SK-MEL-5 (cell line): ENCODE measurements at places on chromosomes 6 and 20. TPM values are rescaled to one million over a fixed set of nuclear protein-coding genes. Genes with fewer than 3 reads are reported as not detected.
A peak's percentile ranks its signal among the peaks of the same experiment; 100 is the strongest.

Gene SNAI1
- 0.13 and 0.40 TPM in 2 replicates for total RNA-seq

Gene SYNDIG1
- total RNA-seq, result not detected in 2 replicates

DNA sequence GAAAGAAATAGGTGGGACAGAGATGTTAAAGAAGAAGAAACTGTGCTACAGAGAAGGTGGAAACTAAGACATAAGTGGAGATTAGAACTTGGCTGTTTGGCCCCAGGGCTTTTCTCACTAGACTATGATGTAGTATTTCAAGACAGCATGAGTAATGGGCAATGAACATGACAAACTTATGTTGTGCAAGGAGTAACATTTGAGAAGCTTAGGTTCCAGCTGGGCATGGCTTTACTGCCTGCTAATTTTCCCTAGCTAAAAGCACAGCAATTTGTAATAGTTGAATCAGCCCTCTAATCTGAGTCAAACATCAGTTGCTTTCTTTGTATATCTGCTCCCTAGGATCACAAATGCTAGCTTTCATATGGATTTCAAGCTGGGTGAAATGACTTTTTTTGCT is 294.3 kb upstream of the BMP2 start:
- no peak for DNase-seq

Gene LYRM4
- total RNA-seq, result 76.9 and 89.7 TPM in 2 replicates

GRCh38 chr6:4613795-4614194 is 162.4 kb upstream of the CDYL start:
- DNase-seq, result no peak

DNA sequence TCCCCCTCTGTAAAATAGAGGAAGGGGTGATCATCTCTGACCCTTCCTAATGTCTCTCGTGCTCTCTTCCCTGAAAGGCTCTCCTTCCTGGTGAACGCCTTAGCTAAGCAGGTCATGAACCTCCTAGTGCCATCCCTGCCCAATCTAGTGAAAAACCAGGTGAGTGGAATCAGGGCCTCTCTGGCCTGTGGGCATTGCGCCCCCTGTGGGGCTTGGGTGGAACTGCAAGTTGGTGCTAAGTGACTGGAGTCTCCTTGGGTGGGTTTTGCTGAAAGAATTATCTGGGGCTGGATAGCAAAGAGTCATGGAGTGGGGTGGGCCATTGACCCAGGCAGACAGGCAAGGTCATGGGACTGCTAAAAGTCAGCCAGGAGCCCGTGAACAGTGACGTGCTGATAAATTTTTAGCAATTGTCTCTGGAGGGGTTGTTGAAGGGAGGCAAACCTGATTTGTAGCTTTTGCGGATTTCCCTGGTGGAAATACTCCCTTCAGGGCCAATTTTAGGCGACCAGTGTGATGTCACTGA is 8.9 kb downstream of the BPIFB1 start:
- peak; percentile 78 for DNase-seq

Gene KCNK16
- total RNA-seq, result not detected in 2 replicates

Gene SLC25A27
- 2.1 and 6.5 TPM in 2 replicates for total RNA-seq

DNA sequence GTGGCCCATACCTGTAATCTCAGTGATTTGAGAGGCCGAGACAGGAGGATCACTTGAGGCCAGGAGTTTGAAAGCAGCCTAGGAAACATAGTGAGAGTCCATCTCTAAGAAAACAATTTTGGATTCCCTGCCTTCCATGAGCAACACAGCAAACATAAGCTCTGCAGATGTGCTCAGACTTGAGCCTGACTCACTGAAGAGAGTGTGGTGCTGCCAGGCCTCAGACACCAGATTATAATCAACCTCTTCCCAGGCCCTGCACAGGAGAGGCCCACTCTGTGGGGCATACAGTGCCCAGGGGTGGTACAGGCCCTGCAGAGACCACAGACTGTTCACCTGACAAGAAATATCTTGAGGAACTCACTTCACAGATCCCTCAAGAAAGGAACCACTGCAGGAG is 19.9 kb downstream of the HLA-DPB1 start:
- DNase-seq, result no peak

Gene MATN4
- 0.42 and 0.59 TPM in 2 replicates for total RNA-seq

DNA sequence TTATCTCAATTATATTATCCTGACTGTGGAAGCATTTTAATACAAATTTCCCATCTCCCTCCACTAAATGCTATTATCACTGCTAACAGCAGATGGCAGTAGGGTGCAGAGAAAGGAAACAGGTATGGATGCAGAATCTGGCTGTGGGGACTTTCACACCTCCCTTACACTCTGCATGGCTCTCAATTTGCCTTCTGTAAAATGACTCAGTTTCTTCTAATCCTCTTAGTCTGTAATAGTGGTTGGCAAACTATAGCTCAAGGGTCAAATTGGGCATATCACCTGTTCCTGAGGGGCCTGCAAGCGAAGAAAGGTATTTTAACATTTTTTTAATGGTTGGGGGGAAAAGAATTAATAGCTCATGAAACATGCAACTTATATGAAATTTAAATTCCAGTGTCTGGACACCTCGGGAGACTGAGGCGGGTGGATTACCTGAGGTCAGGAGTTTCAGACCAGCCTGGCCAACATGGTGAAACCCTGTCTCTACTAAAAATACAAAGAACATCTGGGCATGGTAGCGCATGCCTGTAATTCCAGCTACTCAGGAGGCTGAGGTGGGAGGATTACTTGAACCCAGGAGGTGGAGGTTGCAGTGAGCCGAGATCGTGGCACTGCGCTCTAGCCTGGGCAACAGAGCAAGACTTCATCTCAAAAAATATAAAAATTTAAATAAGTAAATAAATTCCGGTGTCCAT is 83.5 kb downstream of the ZMYND8 start:
- DNase-seq, result peak; percentile 84

- peak; percentile 1 for DNase-seq
Observed at GRCh38 chr6:62707156-62707555, 421.1 kb upstream of the KHDRBS2 start.

DNA sequence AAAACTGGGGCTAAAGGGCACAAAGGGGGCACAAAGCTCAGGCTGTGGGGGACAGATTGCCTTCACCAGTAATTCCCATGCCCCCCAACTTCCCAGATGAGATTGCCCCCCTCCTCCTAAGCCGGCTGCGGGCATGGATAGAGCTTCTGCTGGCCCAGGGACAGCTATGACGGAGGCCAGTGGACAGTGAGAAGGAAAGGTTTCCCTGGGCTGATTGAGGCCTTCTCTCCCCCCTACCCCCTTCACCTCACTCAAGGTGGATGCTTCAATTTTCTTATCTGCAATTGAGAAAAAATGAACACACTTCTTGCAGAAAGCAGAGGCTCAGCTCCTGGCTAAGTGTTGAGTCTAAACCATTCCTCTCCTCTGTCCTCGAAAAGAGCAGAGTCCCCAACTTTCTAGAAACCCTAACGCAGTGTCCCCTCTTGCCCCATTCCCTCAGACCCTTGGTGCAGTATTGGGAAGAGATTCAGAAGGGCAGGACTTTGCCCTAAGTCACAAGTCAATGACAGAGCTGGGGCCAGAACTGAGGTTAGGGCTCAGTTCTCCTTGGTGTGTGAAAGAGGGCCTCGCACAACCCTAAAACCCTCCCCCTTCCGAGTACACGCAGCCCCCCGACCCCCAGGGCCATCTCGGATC is 808 bp downstream of the SDC4 start:
- no peak for DNase-seq

Gene COX4I2
- total RNA-seq, result not detected in 2 replicates

DNA sequence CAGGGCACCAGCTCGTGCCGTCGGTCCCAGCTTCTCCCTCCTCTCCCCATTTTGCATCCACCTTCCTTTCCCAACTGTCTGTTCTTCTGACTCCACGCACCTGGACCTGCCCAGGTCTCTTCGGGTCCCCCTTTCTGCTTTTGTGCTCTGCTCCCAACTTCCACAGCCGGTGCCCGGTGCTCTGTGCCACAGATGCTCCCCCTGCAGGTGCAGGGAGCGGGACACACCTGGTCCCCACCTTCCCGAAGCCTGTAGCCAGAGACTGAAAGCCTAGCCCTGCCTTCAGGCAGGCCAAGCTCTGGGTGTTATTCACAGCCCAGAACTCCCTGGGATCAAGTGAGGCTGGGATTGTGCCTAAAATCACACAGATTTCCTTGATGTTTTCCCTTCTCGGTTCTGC is 24.6 kb upstream of the BMP7 start:
- DNase-seq, result no peak

DNA sequence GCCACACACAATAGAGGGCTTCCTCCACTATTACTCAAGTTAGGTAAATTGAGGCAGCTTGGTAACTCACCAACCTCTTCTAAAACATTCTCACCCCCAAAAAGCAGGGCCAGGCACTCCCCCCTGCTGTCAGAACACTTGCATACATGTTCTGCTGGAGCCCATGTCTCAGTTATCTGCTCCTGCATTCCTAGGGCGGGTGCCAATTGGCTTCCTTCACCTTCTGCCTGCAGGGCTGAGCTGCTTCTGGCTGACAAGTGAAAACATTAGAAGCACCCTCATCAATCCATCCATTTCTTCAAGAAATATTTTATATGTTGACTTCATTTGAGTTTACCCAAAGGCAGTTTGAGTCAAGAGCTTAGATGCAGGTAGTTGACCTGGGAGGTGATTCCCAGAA is 4.5 kb upstream of the ENTPD6 start:
- no peak for DNase-seq

Gene BAG2
- 7.2 and 7.7 TPM in 2 replicates for total RNA-seq

DNA sequence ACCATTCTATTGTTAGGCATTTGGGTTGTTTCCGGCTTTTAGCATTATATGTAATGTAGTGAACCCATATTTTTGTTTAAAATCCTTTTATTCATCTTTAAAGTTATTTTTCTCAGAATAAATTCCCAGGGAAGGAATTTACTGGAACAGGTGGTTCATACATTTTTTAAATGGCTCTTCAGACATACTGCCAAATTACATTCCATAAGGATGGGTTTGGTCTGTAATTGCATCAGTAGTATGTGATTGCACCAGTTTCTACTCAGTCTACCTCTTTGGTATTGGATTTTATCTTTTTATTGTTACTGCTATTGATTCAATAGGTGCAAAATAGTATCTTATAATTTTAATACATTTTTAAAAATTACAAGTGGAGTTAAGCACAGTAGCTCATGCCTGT is 27.2 kb downstream of the BRPF3 start:
- no peak for DNase-seq

GRCh38 chr20:47720636-47721427 is 64.4 kb downstream of the SULF2 start:
- no peak for DNase-seq

- no peak for DNase-seq
Observed at GRCh38 chr6:102736941-102737368, 1343.4 kb downstream of the GRIK2 start.

DNA sequence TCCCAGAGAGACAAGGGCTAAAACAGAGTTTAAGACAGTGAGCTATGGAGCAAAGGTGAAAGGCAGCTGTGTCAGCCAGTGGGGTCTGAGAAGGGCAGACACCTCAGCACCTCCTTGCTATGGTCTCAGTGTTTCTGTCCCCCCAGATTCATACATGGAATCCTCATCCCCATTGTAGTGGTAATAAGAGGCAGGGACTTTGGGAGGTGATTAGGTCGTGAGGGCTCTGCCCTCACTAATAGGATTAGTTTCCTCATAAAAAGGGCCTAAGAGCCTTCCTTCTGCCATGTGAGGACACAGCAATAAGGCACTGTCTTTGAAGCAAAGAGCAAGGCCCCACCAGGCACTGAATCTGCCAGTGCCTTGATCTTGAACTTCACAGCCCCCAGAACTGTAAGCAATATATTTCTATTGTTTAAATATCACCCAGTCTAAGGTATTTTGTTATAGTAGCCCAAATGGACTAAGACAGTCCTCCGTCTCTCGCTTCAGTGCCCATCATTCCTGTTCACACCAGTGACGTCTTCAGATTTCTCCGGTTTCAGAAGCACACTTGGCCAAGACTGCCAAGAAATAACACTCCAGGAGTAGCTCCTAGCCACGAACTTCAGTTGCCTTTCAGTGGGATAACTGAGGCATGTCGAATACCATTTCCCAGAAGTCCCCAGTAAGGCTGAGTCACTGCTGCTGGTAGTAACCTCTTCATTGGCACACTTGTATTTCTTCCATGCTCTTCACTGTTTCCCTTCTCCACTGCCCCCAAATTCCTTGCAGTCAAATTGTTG is 32.8 kb downstream of the SLC13A3 start:
- no peak for DNase-seq
